ENCODE measurements at places on chromosomes 7 and 10.

DNA sequence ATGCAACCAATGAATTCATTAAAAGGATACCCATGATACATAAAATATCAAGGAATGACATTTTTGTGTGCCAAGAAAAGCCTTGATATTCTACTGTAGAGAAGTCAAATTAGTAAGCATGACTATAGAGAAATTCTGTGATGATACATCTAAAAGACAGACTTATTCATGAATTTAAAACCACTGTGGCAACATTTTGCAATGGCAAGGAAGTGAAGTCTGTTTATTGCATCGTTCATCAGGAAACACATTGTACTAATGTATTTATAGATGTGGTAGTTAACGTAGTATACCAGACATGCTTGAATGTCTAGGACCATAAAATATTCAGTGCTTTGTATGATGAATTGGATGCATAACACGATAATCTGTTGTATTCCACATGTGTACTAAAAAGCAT, 9.3 kb upstream of the CLEC5A start:
- no peak for DNase-seq

- no peak for DNase-seq
These were observed 40.1 kb downstream of the CSTF2T start for GRCh38 chr10:51659344-51659743.

GRCh38 chr10:7157091-7157490, 253.7 kb downstream of the SFMBT2 start:
- DNase-seq, result no peak

DNA sequence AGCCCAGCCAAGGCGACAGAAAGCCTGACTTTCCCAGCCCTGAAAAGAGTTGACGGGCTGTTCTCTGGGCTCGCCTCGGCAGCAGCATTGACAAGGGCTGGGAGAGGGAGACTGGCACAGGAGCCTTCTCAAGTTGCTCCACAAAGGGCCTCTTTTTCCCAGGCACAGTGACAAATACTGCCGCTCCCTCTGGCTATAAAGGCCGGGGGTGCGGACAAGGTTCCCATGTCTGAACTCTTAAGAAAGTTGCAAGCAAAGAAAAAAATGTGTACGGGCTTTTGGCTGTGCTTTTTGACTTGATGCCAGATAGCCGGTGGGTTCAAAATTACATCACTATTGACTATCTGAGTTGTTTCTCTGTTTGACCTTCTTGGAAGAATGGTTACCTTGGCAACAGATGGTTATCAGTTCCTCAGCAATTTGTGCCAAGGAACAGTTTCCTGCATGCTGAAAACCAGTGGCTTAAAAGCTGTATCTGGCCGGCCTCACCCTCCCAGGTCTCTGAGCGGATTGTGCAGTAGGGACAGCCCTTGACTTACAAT, 115.9 kb upstream of the EEPD1 start:
- no peak for DNase-seq

DNA sequence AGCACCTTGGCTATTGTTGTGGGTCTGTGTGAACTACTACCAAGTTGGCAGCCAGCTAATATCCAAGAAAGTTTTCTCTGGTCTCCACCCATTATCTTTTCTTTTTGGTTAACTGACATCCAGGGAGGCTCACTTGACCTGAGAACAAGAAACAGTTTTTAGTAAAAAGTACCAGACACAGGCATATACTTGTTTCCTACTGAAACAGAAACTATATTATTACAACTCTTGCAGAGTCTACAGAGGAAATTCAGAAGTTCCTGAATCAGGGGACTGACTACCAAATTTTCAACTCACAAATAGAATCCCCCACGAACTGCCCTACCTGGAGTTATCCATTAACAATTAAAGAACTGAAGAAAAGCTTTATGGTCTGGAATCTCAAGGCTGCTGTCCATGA, 168.9 kb downstream of the KCND2 start:
- no peak for DNase-seq

Measured in NCI-H1092 treated with DMSO at 0.1 percent for 48 hours (cell line).